Activated T-helper 2 cell treated with anti-CD3 and anti-CD28 coated beads, Interferon-gamma antibody, Interleukin-2, Interleukin-4, amounts not matched to agents 10 μg/mL and 5 μg/mL and 100 μg/mL, durations not matched to agents 14 hours and 24 hours and 36 hours (primary cell): ENCODE measurements at places on chromosomes 12 and 14.

- no peaks in the 10 kb centered on the region for H3K4me1 ChIP-seq
- H3K4me3 ChIP-seq = no peak overlapping the region
- no peaks in the 10 kb centered on the region for H3K36me3 ChIP-seq
Measured at GRCh38 chr14:56744016-56744415, 66.3 kb downstream of the OTX2 start.

GRCh38 chr14:90274808-90275457 is 18.6 kb downstream of the PSMC1 start:
- H3K36me3 ChIP-seq = peaks cover 43% of the 10 kb centered on the region
- H3K4me3 ChIP-seq = no peak overlapping the region
- peaks cover 17% of the 10 kb centered on the region for H3K4me1 ChIP-seq
- no peak for DNase-seq

GRCh38 chr12:114656906-114657596 is 26.9 kb downstream of the TBX3 start:
- no peak overlapping the region for H3K4me3 ChIP-seq
- no peaks in the 10 kb centered on the region for H3K27me3 ChIP-seq
- H3K27ac ChIP-seq = no peak overlapping the region
- no peaks in the 10 kb centered on the region for H3K36me3 ChIP-seq
- H3K4me1 ChIP-seq = no peaks in the 10 kb centered on the region
- DNase-seq = no peak

- H3K27me3 ChIP-seq = no peaks in the 10 kb centered on the region
- no peak overlapping the region for H3K27ac ChIP-seq
- no peak overlapping the region for H3K4me3 ChIP-seq
- H3K4me1 ChIP-seq = no peaks in the 10 kb centered on the region
Measured at GRCh38 chr14:104885031-104885972, 20.2 kb downstream of the CEP170B start.

DNA sequence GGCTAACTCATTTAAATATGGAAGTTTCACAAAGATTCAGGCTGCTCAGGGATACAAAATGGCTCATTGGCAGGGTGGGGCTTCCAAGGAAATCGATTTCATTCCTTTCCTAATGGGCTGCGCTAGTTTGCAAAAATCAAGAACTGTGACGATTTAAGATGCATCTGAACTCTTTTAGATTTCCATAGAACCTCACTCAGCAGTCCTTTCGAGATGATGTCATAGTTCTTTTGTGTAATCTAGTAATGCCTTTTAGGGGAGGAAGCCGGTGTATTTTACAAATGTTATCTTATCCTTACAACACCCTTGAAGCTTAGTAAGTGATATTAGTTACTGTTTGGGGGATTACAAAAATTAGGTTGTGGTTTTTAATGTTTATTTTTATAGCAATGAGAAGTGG is 239.8 kb downstream of the RGS6 start:
- H3K27ac ChIP-seq = no peak overlapping the region
- H3K27me3 ChIP-seq = peaks cover 13% of the 10 kb centered on the region
- no peak overlapping the region for H3K4me3 ChIP-seq

DNA sequence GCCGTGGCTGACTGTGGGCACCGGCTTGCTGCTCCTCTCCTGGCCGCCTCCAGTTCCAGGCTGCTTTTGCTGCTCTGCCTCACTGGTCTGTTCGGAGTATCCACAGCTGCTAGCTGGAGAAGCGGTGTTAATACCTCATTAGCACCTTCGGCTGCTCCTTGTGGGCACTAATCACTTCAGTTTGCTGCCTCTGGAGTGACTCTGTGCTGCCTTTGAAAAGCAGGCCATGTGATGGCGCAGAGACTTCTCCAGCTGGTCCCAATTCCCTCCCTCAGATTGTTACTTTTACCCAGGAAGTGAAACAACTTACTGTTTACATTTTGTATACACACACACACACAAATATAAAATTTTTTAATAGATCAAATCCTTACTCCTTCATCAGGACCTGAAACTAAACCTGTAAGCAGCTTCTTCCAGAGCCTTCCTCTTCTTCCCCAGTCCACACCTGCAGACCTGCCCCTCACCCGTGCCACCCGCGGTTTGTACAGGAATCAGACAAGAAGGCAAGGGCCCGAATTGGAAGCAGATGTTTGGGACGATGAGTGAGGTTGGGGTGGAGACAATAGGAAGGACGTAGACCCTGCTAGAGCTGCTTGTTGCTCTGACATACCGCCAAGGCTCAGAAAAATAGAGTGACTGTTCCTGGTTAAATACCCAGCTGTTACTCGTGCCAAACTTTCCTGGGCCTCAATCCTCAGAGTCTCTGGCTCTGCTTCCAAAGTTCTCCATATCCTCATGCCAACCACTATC is 41.5 kb upstream of the LTBP2 start:
- H3K27me3 ChIP-seq = no peaks in the 10 kb centered on the region
- no peak overlapping the region for H3K4me3 ChIP-seq
- no peak for DNase-seq
- peaks cover 3% of the 10 kb centered on the region for H3K36me3 ChIP-seq
